ENCODE measurements at places on chromosomes 7 and 10. TPM values are rescaled to one million over a fixed set of nuclear protein-coding genes. Genes with fewer than 3 reads are reported as not detected.

DNA sequence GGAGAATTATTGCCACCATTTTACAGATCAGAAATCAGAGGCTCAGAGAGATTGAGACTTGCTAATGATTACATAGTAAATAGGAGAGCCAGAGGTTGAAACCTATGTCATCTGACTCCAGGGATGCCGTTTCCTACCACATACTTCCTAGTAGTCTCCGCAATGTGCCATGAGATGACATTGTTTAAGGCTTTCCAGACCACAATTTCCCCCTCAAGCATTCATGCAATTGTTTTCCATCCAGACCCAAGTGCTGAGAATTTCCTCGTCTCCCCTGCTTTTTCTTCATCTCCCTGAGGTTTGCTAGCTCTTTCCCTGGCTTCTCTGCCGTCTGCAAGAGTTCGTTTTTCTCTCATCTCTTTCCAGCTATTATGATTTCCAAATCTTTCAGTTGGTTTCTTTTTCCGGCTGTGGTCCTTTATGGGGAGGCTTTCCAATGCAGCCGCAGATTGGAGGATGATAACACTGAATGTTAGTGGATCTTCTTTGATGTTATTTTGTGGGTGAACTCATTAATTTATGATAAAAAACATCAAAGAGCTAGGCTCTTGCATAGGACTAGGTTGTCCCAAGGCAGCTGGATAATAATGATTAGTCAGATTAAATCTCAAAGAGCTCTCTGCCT, 6.9 kb upstream of the GOLGA7B start:
- no peak for DNase-seq

- DNase-seq = no peak
These were observed 8.9 kb upstream of the LYZL1 start for GRCh38 chr10:29279779-29280487.

- DNase-seq = no peak
These were observed 29.7 kb downstream of the HIF1AN start for GRCh38 chr10:100565206-100565985.

TMEM196 gene
- not detected for polyA plus RNA-seq

DNA sequence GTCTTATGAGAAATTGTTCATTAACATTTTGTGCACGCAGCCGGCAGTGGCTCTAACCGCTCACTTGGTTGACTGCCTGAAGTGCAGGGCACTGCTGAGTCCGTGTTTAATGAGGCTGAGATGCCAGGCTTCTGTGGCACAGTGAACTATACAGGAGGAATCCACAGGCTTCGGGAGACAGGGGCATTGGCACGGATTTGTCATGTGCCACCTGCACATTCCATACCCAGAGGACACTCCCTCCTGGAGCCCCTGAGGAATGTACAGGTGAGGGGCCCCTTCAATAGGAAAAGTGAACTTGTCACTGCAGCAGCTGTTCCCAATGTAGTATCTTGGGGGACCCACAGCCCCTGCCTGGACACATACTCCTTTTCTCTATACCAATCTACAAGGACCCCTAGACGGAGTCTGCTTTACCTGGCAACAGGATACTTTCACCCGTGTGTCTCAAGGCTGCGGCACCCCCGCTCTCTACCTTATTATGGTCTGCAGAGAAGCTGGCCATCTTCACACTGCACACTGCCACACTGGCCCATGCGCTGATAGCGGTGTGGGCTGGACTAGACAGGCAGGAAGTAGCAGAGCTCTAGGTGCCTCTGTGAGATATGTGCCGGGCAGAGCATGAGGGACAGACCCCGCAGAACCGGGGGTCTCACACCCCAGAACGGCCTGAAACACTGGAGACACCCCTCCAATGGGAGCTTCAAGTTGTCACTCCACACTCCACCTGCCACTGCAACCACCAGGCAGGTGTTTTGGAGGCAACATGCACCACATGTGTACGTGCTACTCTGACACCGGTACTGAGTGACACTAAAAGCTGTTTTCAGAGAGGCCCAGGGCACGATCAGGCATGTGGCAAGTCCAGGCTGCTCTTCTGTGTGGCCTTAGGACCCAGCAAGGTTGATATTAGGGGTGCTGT, 71.4 kb upstream of the RHEB start:
- no peak for DNase-seq

GRCh38 chr10:95394161-95394880, 103.5 kb upstream of the PDLIM1 start:
- no peak for DNase-seq

GRCh38 chr10:93991596-93992284, 2.0 kb upstream of the PLCE1 start:
- DNase-seq = no peak

TMEM236 gene
- polyA plus RNA-seq = 0.26 TPM

- DNase-seq = no peak
These were observed 964.7 kb downstream of the LRMDA start for GRCh38 chr10:76396134-76396533.

DNA sequence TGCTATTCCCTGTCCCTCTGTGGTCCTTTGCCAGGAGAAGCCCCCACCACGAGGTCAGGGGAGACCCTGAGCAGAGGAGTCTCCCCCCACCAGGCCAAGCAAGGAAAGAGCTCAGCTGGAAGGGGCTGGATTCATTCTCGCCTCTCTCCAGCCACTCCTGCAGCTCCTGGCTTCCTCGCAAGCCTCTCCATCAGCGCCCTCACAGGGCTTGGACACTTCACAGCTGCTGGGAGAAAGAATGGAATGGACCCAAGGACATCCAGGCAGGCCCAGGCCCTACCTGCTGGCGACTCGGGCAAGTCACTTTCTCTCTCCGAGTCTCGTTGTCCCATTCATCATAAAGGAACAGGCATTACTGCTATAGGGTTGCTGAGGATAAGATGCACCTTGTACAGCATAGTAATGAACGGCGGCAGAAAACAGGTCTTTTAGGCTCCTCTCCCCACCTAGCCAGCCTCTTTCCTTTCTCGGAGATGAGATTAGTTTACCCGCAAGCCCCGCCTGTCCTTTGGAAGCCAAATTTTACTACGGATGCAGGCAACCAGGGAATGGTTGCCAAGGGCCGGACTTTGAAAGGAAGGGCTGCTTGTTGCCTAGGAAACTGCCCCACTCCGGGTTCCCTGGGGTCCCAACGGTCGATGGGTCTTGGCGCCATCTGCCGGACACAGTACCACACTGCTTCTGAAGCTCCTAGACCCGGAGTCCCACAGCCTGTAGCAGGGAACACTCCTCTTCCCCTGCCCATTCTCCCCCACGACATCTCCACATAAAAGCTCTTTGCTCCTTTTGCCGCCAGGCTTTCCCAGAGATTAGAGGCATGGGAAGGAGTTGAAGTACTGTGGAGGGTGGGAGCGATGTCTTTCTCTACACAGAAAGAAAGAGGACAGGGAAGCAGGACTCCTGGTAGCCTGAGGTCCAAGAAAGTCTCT, 22.3 kb downstream of the IMPDH1 start:
- DNase-seq = peak; percentile 66

DNA sequence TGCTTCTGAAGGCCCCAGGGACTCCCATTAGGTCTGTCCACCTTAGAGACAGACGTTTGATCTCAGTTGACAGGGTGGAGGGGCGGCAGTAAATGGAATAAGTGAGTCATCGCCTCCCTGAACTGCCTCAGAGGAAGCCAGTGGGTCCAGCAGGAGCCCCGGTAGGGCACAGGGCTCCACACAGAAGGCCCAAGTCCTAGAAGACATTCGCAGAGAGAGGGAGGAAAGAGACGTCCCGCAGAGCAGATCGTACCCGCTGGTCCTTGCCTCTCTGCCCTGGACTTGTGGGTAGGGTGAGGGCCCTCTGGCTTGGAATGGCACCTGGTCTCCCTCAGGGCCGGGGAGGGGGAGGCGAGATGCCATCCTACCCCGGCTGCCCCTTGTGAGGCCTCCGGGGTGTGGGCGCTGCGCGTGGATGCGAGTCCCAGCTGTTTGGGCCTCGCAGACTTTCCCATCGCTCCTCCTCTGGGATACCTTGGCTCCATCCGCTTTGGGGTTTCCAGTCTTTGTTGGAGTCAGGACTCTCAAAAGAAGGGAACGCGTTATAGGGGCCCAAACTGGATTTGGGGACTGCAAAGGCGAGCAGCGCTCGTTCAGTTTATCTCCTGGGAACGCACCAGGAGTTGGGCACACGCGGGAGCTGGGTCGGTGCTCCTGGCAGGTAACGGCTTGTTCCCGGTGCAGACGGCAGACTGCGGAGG, 5.1 kb downstream of the TLX1 start:
- DNase-seq = no peak

- no peak for DNase-seq
These were observed 29.0 kb upstream of the DAGLB start for GRCh38 chr7:6476596-6477317.

GRCh38 chr10:119834188-119834587, 38.5 kb downstream of the MCMBP start:
- DNase-seq = no peak

GDF2 gene
- not detected for polyA plus RNA-seq
